A549 treated with dexamethasone at 1 μM for 4 hours (cell line): ENCODE measurements at places on chromosomes 3 and 15. TPM values are rescaled to one million over a fixed set of nuclear protein-coding genes. Genes with fewer than 3 reads are reported as not detected.

The ANKUB1 gene
- total RNA-seq: not detected in 5 replicates

The KLHL40 gene
- total RNA-seq: not detected in 5 replicates

The NEDD4 gene
- 96.6 to 132 TPM (median 115 TPM) in 5 replicates for total RNA-seq

The DCLK3 gene
- total RNA-seq: 0.01 to 0.02 TPM in 2 of 5 replicates, not detected in the others

The FAM174B gene
- 6.5 to 9.1 TPM (median 8.5 TPM) in 5 replicates for total RNA-seq
